ENCODE measurements at places on chromosomes 12 and 14.

- DNase-seq, result peak; percentile 83
These were observed 2.2 kb downstream of the DACT1 start for GRCh38 chr14:58639842-58640484.

GRCh38 chr14:100428727-100429126 is 105.6 kb downstream of the SLC25A47 start:
- no peak for DNase-seq

DNA sequence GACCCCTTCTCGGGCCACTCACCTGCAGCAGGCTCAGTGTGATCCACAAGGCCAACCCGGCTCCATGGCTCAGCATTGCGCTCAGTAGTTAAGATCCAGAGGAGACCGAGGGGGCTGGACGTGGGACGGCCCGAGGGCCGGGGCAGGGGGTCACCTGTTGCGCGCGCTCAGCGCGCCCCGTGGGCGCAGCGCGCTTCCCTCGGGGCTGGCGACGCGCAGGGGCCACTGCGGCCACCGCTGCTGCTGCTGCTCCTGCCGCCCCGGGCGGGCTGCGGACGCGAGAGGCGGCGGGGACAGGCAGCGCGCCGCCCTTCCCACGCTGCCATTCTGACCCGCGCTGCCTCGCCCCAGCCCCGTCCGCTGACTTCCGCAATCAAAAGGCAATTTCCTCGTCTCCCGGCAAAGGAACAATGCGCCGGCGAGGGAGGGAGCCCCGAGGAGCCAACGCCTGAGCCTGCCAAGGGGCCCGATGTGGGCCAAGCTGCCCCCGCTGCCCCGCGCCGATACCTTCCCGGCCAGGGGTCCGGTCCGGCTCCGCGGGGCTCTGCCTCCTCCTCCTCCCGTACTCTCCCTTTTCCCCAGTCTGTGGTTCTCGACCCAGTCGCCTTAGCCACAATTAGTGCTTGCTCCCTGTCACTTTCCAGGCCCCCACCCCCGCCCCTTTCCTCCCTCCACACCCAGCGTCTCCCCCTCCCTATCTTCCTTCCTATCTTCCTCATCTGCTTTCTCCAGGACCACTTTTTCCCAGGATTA is 27.3 kb downstream of the PTPRB start:
- peak; percentile 45 for DNase-seq

DNA sequence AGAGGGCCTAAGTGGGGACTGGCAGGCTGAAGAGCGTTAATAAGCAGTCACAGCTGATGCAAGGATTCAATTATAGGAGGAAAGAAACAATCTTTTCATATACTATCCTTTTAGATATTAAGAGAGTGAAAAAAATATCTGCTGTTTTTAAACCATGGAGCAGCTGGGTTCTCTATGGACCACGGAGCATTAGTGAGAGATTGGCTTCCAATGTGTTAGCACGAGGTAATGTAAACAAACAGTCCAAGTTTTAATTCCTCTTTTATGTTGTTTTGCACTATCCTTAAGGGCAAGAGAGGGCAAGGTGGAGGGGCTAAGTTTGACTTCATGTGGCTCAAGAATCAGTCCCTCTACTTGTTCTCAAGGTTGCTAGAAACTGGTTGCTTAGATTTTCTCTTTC is 30.9 kb downstream of the CDKN1B start:
- DNase-seq, result no peak

- DNase-seq, result no peak
These were observed 9.9 kb downstream of the GPHB5 start for GRCh38 chr14:63308723-63309317.

DNA sequence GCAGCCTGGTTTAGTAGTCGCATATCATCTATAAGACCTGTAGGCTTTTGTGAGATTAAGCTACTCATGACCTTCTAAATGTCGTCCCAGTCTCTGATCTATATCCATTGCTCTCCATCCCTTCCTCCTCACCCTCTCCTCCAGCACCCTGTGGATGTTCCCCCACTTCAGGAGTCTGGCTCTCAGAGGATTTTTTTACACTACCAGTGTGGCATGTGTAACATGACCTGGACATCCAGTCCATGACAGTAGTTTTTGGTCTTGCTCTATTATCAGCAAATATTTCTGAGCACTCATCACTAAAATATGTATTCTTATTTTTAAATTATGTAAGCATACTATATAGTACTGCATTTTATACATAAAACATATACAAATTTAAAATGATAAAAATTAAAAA is 142.1 kb downstream of the DYRK2 start:
- no peak for DNase-seq
